Thoracic aorta (tissue), 2 donors: ENCODE measurements at places on chromosomes 16 and 17.

GRCh38 chr16:67673712-67674580, 7.3 kb downstream of the C16orf86 start:
- DNase-seq = no peak

GRCh38 chr16:24174504-24174903, 81.6 kb upstream of the CACNG3 start:
- DNase-seq = no peak

DNA sequence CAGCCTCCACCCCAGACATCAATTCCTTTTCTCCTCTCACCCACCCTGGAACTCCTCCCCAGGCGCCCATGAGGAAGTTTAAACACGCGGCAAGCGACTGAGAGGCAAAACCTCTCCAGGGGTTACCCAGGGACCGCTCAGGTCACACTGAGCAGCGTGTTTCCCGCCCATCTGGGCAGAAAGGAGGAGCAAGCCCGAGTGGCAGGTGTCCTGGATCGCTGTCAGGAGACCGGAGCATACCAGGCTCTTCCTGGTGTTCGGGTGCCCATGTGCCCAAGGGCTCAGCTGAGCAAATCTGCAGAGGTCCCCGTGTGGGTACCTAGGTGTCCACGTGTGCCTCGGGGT, 491 bp downstream of the SLC25A19 start:
- no peak for DNase-seq

GRCh38 chr16:88807626-88808453, 3.9 kb downstream of the APRT start:
- DNase-seq = no peak

- DNase-seq = no peak
Measured at GRCh38 chr16:5006348-5007193, 27.2 kb downstream of the NAGPA start.

- no peak for DNase-seq
Measured at GRCh38 chr17:40303708-40304551, 5.0 kb upstream of the RARA start.

- DNase-seq = no peak
Measured at GRCh38 chr17:43579566-43580140, 33.5 kb upstream of the ETV4 start.

DNA sequence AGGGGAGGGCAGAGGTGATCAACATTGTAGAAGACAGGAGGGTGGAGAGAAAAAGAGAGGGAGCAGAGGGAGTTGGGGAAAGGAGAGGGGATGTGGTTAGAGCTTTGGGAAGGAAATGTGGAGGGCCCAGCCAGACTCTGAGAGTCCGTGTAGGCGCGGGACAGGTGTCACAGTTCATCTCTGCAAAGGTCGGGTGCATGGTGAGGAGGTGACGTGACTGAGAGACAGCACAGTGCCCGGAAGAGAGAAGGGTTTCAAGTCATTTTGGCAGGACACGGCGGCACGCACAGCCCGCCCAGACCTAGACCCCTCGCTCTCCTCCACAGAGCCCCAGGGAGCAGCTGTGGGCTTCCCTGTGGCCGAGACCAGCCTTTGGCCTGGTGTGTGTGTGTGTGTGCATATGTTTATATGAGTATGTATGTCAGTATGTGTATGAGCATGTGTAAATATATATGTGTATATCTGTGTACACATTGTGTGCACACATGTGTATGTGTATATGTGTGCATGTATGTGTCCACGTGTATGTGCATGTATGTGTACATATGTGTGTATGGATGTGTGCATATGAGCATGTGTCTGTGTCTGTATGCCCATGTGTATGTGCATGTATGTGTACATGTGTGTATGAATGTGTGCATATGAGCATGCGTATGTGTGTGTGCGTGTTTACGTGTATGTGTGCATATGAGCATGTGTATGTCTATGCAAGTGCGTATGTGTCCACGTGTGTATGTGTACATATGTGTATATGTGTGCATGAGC, 104.6 kb downstream of the SEC14L1 start:
- DNase-seq = no peak

DNA sequence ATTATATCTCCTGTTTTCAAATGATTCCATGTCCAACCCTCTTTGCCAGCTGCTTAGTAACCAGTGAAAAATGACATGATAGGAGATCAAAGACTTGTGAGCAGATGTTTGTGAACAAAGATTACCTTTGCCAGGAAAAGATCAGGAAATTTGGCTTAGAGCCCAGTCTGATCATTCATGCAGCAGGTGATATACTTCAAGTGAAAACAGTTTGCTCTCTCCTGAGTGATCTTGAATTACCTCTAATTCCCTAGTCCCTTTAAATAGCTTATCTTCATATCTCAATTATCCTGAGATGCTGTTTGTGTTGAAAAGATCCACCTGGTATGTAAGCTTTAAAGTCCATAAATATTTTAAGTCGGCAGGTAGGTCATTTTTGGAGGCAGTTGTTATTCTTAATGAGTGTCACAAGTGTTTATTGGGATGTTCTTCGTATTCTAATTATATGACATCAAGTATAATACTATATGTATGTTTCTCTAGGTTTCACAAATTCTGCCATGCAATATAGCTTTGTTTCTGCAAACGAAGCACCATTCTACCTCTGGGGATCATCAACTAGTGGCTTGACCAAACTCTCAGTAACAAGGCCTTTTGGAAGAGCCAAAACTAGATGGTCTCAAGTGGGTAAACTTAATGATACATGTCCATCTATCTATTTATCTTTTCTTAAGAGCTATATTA, 13.2 kb upstream of the VPS35L start:
- DNase-seq = no peak

GRCh38 chr17:61129267-61130254, 270.1 kb upstream of the TBX2 start:
- DNase-seq = no peak
